ENCODE measurements at places on chromosomes 6 and 20.

- DNase-seq, result no peak
Observed at GRCh38 chr6:40791004-40791403, 203.8 kb upstream of the LRFN2 start.

GRCh38 chr6:168047841-168048723, 30.9 kb downstream of the FRMD1 start:
- no peak for DNase-seq

DNA sequence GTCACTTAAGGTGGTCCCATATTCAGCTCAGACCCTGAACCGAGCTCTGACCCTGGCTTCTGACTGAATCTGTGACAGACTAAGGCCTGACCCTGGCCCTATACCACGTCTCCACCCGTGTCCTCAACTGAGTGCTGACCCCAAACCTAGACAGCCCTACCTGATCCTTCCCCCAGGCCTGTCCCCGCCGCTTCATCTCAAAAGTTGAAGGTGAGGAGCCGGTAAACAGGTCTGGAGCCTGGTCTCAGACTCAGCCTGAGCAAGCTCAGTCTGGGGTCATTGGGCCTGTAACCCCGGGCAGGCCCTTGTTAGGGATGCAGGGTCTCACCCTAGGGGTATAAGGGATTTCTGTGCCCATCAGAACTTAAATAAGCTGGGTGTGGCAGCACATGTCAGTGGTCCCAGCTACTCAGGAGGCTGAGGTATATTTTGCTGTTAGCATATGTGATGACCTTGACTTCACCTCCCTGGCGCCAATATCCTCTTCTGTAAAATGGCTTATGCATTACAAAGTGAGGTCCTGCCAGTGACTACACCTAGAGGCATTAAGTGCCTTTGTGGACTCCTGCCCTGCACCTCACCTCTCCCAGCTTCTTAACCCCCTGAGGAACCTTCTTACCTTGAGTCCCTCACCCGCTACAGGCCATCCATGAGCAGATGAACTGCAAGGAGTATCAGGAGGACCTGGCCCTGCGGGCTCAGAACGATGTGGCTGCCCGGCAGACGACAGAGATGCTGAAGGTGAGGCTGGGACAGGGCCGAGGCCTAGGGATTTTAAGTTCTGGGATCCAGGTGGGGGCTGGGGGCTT, 20.0 kb downstream of the RBCK1 start:
- no peak for DNase-seq

- no peak for DNase-seq
Observed at GRCh38 chr6:73885393-73885792, 189.4 kb downstream of the CD109 start.

- DNase-seq, result no peak
Observed at GRCh38 chr6:8180327-8181159, 78.2 kb upstream of the EEF1E1 start.

DNA sequence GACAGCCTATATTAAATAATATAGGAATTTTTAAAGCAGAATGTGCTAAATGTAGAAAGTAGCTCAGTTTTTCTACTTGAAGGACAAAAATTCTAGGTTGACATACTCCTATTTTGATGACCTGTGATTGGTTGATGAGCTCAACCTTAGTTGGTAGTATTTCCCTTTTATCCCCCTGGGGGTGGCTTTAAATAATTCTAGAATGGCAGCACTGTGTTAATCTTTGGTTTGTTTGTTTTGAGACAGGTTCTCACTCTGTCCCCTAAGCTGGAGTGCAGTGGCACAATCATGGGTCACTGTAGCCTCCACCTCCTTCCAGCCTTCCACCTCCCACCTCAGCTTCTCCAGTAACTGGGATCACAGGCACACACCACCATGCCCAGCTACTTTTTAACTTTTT, 29.2 kb downstream of the FARS2 start:
- no peak for DNase-seq

GRCh38 chr20:41065716-41066115, 37.1 kb downstream of the TOP1 start:
- DNase-seq, result no peak

- no peak for DNase-seq
Observed at GRCh38 chr6:150756173-150756572, 109.3 kb upstream of the MTHFD1L start.

GRCh38 chr6:105649192-105649591, 246.3 kb upstream of the PREP start:
- DNase-seq, result no peak

DNA sequence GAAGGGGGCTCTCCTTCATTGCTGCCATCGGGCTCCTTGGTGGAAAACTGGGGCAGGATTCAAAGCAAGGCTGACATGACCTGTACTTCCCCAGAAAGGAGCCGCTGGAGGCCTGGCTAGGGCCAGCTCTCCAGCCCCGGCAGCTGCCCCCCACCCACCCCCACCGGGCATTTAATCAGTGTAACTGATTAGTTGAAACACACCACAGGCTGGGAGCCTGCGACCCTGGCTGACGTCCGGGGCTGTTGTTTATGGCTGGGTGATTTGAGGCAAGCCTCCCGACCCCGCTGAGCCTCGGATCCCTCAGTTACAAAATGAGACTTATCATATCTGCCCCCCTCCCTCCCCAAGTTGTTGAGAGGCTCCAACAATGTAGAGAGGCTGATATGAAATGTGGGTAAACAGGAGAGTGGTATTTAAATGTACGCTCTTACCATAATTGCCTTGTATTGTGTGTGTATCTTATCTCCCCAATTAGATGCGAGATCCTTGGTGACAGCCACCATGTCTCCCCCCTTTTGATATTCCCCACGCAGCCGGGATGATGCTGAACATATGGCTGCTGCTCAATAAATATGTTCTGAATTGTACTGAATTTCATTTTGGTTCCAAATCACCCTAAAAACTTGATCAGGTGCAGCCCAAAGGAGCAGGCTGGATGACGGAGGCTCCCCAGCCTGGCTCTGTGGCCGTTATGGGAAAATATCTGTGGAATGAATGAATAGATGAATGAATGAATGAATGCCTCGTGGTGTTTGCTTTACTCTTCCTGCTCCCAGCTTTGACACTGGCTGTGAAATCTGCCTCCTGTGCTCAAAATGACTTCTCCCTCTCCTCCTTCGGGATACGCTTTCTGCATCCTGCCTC, 31.8 kb upstream of the APCDD1L start:
- no peak for DNase-seq

- no peak for DNase-seq
Observed at GRCh38 chr6:123625696-123626095, 11.1 kb downstream of the TRDN start.

Measured in CD4-positive, alpha-beta T cell treated with Interleukin-21 for 1 hour (primary cell).